ENCODE measurements at places on chromosomes 7 and 10. TPM values are rescaled to one million over a fixed set of nuclear protein-coding genes. Genes with fewer than 3 reads are reported as not detected.

The ADAM8 gene
- total RNA-seq = 68.5 TPM

The BAMBI gene
- total RNA-seq = 1.8 TPM

The ANXA8 gene
- not detected for total RNA-seq

The NCF1 gene
- total RNA-seq = 0.31 TPM

The CYP17A1 gene
- total RNA-seq = not detected

The CARD11 gene
- 85.4 TPM for total RNA-seq

The SPDYE1 gene
- total RNA-seq = not detected

The MCU gene
- total RNA-seq = 17.7 TPM

The CNTNAP2 gene
- total RNA-seq = not detected

The NANOS1 gene
- 0.10 TPM for total RNA-seq

The UPK3B gene
- total RNA-seq = 0.65 TPM

The CTAGE15 gene
- total RNA-seq = 0.42 TPM

The ARF5 gene
- 110 TPM for total RNA-seq

The PNLIP gene
- total RNA-seq = not detected

The STEAP4 gene
- not detected for total RNA-seq

The CD36 gene
- not detected for total RNA-seq

The UTF1 gene
- total RNA-seq = not detected

The OAT gene
- 49.2 TPM for total RNA-seq

The PON3 gene
- not detected for total RNA-seq

The ANKRD7 gene
- total RNA-seq = 1.3 TPM

The VWDE gene
- 1.6 TPM for total RNA-seq

The TAS2R41 gene
- total RNA-seq = not detected

The C10orf67 gene
- total RNA-seq = not detected

Data from activated CD8-positive, alpha-beta memory T cell treated with anti-CD3 and anti-CD28 coated beads for 36 hours (primary cell).